ENCODE measurements at places on chromosomes 16 and 17. TPM values are rescaled to one million over a fixed set of nuclear protein-coding genes. Genes with fewer than 3 reads are reported as not detected.

NEUROD2 gene
- total RNA-seq, result not detected

DNA sequence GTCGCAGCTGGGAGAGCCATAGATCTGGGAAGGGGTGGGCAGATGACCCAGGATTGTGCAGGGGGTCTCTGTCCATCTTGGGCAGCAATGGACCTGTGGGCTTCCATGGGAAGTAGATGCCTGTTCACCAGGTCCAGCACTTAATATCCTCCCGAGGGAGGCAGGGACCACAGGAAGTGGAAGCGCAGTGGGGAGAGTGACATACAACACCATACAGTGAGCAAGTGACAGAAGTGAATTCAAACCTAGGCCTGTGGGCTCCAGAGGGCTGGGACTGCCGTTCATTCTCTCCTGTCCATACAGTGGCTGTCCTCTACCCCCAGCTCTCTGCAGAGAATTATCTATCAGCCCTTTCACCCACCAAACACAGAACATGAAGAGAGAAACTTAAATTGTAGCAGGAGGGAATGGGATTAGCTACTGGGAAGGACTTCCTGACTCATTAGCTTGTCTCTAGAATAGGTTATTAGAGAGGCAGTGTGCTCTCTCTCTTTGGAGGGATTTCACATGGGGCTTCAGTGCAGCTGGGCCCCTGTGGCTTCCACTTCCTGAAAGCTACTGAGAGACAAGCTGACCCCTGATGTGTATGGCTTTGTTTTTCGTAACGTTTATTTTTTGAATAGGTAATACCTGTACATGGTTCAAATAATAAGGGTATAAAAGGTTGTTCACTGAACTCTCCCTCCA, 13.1 kb upstream of the SEZ6 start:
- peaks cover 34% of the 10 kb centered on the region for H3K27me3 ChIP-seq
- H3K4me3 ChIP-seq, result no peak overlapping the region
- peaks cover 2% of the 10 kb centered on the region for H3K4me1 ChIP-seq
- no peak for DNase-seq

PABPN1L gene
- not detected for total RNA-seq

EVPLL gene
- 0.37 TPM for total RNA-seq

PERCC1 gene
- not detected for total RNA-seq

DNA sequence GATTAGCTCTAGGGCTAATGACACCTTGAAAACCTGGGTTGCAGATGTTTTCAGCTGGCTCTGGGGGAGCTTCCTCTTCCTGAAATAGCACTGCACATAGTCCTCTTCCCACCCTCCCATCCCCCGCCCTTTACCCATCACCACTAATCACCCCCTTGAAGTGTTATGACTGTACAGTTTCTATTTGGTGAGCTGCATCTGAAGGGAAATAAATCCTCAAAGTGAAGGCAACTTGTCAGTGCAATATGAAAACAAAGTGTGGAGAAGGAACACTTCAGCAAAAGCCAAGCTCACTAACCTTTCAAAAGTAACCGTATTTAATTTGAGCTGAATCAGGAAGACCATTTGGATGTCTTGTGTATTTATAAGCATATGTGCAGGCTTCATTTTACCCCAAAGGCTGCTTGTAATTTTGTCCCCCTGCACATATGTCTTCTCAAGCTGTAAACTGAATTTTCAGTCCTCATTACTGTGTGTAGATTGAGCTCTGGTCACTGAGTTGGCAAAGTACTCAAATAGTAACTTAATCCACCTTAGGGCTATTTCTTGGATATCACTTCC, 44.1 kb upstream of the CA10 start:
- no peak for DNase-seq
- H3K27ac ChIP-seq, result no peak overlapping the region
- no peak overlapping the region for H3K4me3 ChIP-seq

DNA sequence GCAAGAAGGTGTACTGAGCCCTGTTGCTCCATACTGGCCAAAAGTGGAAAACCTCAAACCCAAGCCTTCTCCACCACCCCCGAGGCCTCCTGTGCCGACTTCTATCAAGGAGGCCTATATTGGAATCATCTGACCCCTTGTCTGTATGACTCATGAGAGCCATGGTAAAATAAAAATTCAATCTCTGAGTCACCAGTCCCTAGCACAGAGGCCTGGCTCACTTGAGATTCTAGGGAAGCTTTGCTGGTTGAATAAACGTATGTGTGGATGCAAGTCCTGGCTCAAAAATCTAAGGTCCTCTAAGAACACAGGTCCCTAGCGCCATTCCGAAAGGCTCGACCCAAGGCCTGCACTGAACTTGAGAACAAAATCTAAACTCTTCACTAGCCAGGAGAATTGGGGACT, 15.0 kb downstream of the NSMCE1 start:
- DNase-seq, result no peak
- peaks cover 58% of the 10 kb centered on the region for H3K36me3 ChIP-seq
- peak overlapping the region; percentile 41 for H3K4me3 ChIP-seq
- H3K27ac ChIP-seq, result peak overlapping the region; percentile 88
- H3K4me1 ChIP-seq, result peaks cover 82% of the 10 kb centered on the region

GRCh38 chr17:49090878-49091594, 41.5 kb upstream of the B4GALNT2 start:
- H3K4me3 ChIP-seq, result no peak overlapping the region
- no peak for DNase-seq
- peaks cover 11% of the 10 kb centered on the region for H3K27me3 ChIP-seq
- H3K4me1 ChIP-seq, result no peaks in the 10 kb centered on the region

ZNF747 gene
- 6.3 TPM for total RNA-seq

Data from activated CD4-positive, alpha-beta T cell treated with anti-CD3 and anti-CD28 coated beads for 36 hours (primary cell).